ENCODE measurements at places on chromosomes 13 and 19.

GRCh38 chr19:31818798-31819105 is 469.5 kb upstream of the TSHZ3 start:
- no peak for DNase-seq

DNA sequence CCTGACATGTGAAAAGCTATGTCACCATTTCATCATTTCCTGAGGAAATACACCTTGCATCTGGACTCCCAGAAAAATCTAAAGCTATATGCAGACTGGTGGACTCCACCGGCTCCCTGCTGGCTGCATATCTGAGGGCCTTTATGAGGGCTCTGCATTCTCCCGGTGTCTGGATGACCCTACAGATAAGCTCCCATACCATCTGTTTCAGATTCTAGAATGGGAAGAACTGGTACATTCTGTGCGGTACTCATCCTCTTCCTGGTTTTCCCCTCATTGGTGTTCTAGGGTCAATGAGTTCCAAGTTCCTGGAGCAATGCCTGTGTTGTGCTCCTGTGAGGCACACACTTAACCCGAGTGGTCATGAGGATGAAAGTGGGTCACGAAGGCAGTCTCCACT is 60.4 kb downstream of the COL4A1 start:
- DNase-seq, result no peak

GRCh38 chr19:40528078-40528477 is 48.6 kb upstream of the SHKBP1 start:
- no peak for DNase-seq

DNA sequence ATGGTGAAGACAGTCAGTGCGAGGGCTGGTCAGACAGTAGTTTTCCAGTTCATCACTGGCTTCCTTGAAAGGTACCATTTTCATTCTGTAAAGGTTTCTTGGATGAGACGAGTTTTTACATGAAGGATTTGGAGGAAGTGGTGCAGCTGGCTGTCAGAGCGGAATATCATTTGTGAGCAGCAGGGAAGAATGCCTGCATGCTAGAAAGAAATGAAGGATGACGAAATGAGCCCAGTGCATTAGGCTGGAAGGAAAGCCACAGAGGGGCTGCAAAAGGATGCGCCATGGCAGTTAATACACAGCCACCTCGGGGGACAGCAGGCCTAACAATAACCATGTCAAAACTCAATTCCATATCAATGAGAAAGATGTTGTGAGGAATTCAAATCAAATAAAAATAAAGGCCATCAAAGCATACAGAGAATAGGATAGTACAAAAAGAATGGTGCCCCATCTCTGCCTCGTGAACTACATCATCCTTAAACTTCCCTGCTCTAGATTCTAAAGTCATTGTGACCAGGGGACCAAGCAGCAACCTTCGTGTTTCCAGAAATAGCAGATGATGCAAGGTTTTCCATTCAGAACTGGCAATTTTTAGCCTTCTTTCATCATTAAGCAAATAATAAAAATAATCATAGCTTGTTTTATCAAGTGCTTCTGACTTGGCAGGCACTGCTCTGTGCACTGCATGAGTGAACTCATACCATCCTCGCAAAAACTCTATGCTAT is 504.2 kb downstream of the RFC3 start:
- no peak for DNase-seq
